Stimulated activated CD8-positive, alpha-beta memory T cell treated with anti-CD3 and anti-CD28 coated beads, Interleukin-15, amount 100 ng/mL, for 1 hour (primary cell): ENCODE measurements at places on chromosomes 16 and 17.

DNA sequence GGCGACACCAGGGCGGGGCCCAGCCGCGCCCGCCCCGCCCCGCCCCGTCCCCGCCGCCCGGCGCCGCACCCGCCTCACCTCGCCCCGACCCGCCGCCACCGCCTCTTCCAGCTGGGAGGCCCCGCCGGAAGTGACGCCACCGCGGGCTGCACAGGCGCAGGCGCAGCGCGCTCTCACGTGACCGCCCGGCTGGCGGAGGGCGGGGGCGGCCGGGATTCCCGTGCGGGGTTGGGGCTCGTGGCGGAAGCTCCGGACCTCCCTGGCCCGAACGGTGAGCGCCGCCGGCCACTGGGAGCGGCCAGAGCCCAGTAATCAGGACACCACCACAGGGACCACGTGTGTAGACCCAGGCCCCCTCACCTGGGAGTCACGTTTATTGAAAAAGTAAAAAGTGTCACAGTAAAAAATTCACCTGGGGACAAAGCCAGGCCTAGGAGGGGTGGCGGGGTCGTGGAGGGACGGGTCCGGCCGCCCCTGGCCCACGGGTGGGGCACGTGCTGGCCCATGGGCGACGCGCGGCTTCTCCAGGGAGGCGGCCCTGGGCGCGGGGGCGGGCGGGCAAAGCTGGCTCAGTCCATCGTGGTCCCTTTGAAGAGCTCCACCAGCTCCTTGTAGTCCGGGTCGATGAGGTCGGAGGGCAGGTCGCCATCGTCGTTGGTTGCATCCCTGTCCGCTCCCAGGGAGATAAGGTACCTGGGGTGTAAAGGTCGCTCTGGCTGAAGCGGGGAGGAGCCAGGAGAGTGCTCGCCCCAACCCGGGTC lies at the start of gene MCRIP1:
Gene MCRIP1, minus strand, starts transcription at position 132 of the 761 bp plus-strand sequence. CDS start 8,785 bp downstream, outside the sequence.
- peak; percentile 84 for DNase-seq

DNA sequence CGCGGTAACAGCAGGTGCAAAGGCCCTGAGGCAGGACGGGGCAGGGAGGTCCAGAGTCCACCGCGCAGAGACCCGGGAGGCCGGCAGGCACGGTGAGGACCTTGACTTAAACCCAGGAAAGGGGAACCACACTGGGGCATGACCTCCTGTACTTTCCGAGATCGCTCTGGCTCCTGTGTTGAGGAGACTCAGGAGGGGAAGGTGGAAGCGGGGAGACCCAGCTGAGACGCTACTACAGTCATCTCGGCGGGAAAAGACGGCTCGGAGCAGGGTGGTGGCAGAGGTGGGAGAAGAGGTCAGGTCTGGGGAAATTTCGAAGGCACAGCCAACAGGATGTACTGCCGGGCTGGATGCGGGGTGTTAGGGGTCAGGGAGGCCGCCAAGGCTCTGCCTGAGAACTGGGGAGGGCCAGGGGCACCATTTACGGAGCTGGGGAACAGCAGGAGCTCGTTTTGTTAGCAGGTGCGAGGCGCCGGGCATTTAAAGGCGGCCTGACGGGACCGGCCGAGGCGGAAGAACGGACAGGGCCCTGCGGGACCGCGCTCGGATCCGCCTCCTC lies 22.3 kb downstream of the NPTX1 start:
- no peak for DNase-seq

- DNase-seq: no peak
These were observed 36.7 kb downstream of the TK2 start for GRCh38 chr16:66513111-66513723.

DNA sequence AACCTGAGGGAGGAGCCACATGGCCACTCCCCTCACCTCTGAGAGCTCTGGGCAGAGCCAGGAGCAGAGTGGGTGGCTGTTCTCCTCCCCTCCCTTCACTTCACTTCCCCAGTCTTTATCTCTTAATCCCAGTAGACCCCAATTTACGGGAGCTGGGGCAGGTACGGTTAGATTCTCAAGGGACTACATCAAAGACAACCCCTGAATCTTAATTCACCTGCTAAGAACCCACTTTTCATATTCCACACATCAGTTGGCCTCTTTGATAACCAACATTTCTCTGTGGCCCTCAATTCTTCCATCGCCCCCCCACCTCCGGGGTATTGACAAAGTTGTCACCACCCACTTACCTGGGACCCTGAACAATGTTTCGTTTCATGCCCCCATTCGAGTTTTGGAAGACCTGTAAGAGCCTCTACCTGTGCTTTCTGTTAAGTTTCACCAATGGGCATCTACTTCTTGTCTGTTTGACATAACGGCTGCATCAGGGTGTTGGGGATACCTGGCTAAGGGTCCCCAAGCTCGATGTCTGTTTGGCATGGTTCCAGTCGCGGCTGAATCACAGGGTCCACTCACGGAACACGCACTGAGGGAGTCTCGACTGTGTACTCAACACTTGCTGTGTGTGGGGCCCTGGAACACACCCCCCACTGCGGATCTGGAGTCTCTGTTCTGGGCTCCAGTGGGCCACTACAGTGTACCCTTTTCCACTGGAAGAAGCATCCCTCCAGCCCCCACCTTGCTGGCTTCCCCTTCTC lies 27.8 kb downstream of the SLC38A8 start:
- no peak for DNase-seq

DNA sequence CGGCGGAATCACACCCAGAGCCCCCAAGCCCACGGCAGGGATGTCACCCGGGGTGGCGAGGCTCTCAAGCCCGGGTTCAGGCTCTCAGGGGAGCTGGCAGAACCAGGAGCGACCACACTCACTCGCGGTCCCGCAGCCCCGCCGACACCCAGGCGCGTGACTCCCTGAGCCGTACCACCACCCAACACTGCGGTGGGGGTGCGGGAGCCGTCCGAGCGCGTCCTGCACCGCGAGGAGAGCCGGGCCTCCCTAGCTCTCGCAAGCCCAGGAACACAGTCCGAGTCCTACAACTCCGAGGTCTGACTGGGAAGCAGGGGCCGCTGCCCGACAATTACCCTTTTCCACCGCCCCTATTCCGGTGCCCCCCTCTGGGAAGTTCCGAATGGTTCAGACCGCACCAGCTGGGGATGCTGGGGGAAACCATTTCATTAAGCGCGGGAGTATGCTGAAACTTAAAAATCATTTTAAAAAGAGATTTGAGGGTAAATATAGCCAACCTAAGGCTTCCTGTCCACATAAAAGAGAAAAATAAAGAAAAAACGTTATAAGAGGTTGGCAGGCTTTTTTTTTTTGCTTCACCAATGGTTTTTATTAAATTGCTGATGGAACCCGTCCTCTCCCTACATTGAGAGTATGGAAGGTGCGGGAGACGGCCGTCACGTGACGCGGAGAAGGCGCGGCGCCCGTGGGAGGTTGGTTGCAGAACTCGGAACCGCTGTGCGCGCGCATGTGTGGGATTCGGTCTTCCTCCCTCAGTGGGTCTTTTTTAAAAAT lies at the start of gene FLCN:
Gene FLCN, minus strand, starts transcription at position 143 of the 774 bp plus-strand sequence. CDS start 9,031 bp downstream, outside the sequence.
- DNase-seq: peak; percentile 78

GRCh38 chr16:59748531-59748930 lies 1014.4 kb upstream of the GOT2 start:
- no peak for DNase-seq
